T-helper 17 cell (primary cell): ENCODE measurements at places on chromosomes 2 and 18. TPM values are rescaled to one million over a fixed set of nuclear protein-coding genes. Genes with fewer than 3 reads are reported as not detected.
A peak's percentile ranks its signal among the peaks of the same experiment; 100 is the strongest.

DNA sequence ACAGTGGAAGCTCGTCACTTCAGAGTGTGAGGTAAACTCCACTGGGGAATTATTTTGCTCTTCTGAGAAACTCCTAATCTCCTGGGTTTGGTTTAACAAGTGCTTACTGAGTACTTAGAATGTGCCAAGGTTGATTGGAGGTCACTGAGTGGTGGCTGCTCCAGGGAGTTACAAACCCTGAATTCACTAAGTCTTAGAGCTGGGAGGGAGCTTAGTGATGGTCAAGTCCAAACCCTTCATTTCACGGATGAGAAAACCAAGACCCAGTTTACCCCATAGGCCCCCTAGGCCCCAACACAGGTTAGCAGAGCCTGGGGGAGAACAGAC, 52.0 kb downstream of the SLC4A5 start:
- peak overlapping the region; percentile 89 for H3K27ac ChIP-seq
- H3K4me3 ChIP-seq, result peak overlapping the region; percentile 60
- no peak for DNase-seq

TCF23 gene
- not detected for total RNA-seq

GRCh38 chr18:48804856-48805610, 145.7 kb downstream of the SMAD7 start:
- no peaks in the 10 kb centered on the region for H3K36me3 ChIP-seq
- no peaks in the 10 kb centered on the region for H3K27me3 ChIP-seq
- H3K27ac ChIP-seq, result peak overlapping the region; percentile 86
- no peak overlapping the region for H3K4me3 ChIP-seq
- peaks cover 31% of the 10 kb centered on the region for H3K4me1 ChIP-seq
- DNase-seq, result no peak

CNGA3 gene
- not detected for total RNA-seq

ANKRD30BL gene
- total RNA-seq, result not detected

GRCh38 chr2:206989311-206989710, 50.0 kb downstream of the CPO start:
- H3K4me3 ChIP-seq, result peak overlapping the region; percentile 4
- H3K27ac ChIP-seq, result no peak overlapping the region
- no peaks in the 10 kb centered on the region for H3K36me3 ChIP-seq
- no peak for DNase-seq

DNA sequence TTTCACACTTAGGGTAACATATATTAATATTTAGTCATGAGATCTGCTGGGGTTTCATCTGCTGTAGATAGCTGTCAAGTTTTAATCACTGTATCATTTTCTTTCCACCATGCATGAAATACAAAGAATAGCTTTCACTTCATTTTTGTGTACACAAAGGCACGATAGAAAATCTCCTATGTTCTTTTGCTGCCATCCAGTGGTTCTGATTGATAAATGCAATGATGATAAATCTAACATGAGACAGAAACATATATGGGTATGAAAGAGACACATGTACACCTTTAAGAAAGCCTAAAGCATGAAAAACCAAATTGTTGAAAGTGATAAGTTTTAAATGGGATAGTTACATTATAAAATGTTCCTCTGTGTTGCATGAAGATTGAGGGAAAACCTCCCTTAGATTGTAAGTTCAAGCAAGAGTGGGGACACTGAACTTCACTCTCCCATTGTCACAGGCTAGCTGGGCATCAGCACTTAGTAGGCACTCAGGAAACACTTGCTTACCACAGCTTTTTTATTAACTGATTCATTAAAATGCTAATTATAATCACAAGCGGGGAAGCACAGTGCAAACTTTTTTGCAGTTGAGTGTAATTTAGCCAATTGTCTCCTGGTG, 31.2 kb downstream of the C1D start:
- H3K27ac ChIP-seq, result no peak overlapping the region
- H3K36me3 ChIP-seq, result no peaks in the 10 kb centered on the region
- no peak for DNase-seq
- no peak overlapping the region for H3K4me3 ChIP-seq
- H3K27me3 ChIP-seq, result peaks cover 4% of the 10 kb centered on the region
- peaks cover 2% of the 10 kb centered on the region for H3K4me1 ChIP-seq

- DNase-seq, result no peak
- peaks cover 6% of the 10 kb centered on the region for H3K36me3 ChIP-seq
- no peaks in the 10 kb centered on the region for H3K27me3 ChIP-seq
- no peak overlapping the region for H3K27ac ChIP-seq
- H3K4me1 ChIP-seq, result peaks cover 28% of the 10 kb centered on the region
- no peak overlapping the region for H3K4me3 ChIP-seq
Measured at GRCh38 chr2:215320102-215320501, 8.2 kb downstream of the ATIC start.

GKN2 gene
- not detected for total RNA-seq

RRM2 gene
- total RNA-seq, result 1.7 TPM
